ENCODE measurements at places on chromosomes 4 and X. TPM values are rescaled to one million over a fixed set of nuclear protein-coding genes. Genes with fewer than 3 reads are reported as not detected.
A peak's percentile ranks its signal among the peaks of the same experiment; 100 is the strongest.

Gene BMP15
- not detected for total RNA-seq

DNA sequence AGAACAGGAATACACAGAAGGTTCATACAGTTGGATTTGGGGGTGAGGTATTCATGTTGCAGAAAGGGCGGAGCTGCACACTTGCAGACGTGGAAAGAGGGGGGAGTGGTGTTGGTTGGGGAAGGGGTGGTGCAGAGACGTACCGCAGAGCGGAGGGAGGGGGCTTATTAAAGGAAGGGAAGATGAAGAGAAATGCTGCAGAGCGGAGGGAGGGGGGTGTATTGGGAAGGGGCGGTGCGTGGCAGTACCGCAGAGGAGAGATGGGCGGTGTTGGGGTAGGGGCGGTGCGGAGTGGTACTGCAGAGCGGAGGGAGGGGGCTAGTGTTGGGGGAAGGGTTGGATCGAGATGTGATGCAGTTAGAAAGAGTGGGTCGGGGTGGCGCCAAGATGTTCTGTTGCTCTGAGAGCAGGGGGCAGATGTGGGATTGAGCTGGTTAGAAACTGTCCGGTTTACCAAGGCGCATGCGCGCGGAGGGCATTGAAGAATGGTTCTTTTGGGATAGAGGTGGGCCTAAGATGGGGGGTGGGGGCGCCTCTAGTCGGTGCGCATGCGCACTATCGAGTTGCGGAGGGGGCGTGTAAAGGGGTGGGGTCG is 900 bp downstream of the TRO start:
- DNase-seq: peak; percentile 45

DNA sequence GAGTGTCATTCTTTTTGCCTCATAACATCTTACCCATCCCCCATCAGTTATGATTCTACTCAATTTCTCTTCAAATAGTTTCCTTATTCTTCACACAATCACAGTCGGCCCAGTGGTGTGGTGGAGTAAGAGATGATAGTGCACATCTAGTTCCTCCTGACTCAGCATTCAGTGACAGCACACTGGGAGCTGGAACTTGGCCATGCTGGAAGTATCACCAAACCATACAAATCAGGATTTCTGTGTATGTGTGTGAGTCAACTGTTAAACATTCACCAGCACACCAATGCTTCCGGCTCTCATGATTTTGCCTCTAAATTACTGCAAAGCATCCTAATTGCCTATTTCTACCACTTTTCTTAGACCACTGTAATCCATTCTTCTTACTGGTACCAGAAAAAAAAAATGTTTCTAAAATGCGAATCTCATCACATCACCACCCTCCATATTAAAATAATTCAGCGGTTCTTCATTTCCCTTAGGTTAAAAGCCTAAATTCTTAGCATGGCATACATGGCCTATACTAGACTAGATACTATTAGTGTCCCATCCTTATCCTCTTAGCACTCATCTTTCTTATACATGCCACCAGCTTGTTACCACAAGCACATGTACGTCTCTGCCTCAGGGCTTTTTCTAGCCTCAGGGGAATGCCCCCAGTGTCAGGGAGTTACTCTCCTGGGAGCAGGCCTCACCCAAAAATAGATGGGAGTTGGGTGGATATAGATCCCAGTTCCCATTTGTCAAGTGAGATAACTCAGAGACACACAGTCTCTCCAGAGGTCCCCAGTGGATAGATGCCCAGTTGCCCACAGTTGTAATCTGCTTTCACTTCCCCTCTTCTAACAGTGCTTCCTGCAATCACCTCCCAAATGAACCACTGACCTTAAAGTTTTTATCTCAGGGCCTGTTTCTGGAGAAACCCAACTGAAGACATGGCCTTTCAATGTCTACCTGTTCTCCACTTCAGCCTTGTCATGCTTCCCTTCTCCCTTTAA is 49.2 kb upstream of the DDX53 start:
- DNase-seq: peak; percentile 76

- DNase-seq: peak; percentile 54
Measured at GRCh38 chr4:86358257-86358656, 1.6 kb downstream of the MAPK10 start.

Gene RNF212
- total RNA-seq: 1.8 TPM
